Activated T-cell treated with anti-CD3 and anti-CD28 coated beads, Interleukin-2, amount 50 U/mL, for 4 hours (primary cell): ENCODE measurements at places on chromosomes 12 and 14. TPM values are rescaled to one million over a fixed set of nuclear protein-coding genes. Genes with fewer than 3 reads are reported as not detected.

The CLEC4A gene
- total RNA-seq, result not detected

The CAPZA3 gene
- not detected for total RNA-seq

The RPL10L gene
- total RNA-seq, result not detected

The C12orf60 gene
- total RNA-seq, result 1.4 TPM

The TCL1B gene
- not detected for total RNA-seq

The PPP2R5E gene
- total RNA-seq, result 51.1 TPM

The IAPP gene
- total RNA-seq, result not detected

The CD163 gene
- 0.65 TPM for total RNA-seq

The ESPL1 gene
- total RNA-seq, result 19.9 TPM

The VWF gene
- total RNA-seq, result 0.58 TPM

The SDR9C7 gene
- total RNA-seq, result not detected

The KRT85 gene
- total RNA-seq, result not detected

The CFAP54 gene
- 0.15 TPM for total RNA-seq

The INHBE gene
- total RNA-seq, result 0.27 TPM

The OR6C76 gene
- not detected for total RNA-seq

The TRIM9 gene
- total RNA-seq, result 0.58 TPM

The KLRC3 gene
- 0.46 TPM for total RNA-seq

The HHIPL1 gene
- total RNA-seq, result not detected

The SELPLG gene
- total RNA-seq, result 17.5 TPM

The BDKRB1 gene
- not detected for total RNA-seq

The TAS2R10 gene
- not detected for total RNA-seq

The COA8 gene
- 49.2 TPM for total RNA-seq

The LRR1 gene
- 43.2 TPM for total RNA-seq

The TROAP gene
- 16.8 TPM for total RNA-seq

The NKX2-1 gene
- not detected for total RNA-seq

The FOXA1 gene
- total RNA-seq, result 0.35 TPM

The ERBB3 gene
- total RNA-seq, result 0.48 TPM

The KRT83 gene
- not detected for total RNA-seq

The CINP gene
- total RNA-seq, result 58.4 TPM

The RAPGEF3 gene
- total RNA-seq, result 1.3 TPM

The KRT3 gene
- not detected for total RNA-seq

The TAS2R9 gene
- total RNA-seq, result not detected

The BMP4 gene
- total RNA-seq, result 0.27 TPM

The KRT71 gene
- not detected for total RNA-seq
